ENCODE measurements at places on chromosomes 5 and 9.

- no peaks in the 10 kb centered on the region for H3K27me3 ChIP-seq
- H3K4me3 ChIP-seq, result no peak overlapping the region
- no peaks in the 10 kb centered on the region for H3K36me3 ChIP-seq
- no peak overlapping the region for H3K27ac ChIP-seq
- DNase-seq, result no peak
Measured at GRCh38 chr5:2186472-2187015, 303.8 kb upstream of the IRX4 start.

GRCh38 chr5:103909391-103909790 lies 346.8 kb upstream of the NUDT12 start:
- H3K27me3 ChIP-seq, result no peaks in the 10 kb centered on the region
- no peak overlapping the region for H3K27ac ChIP-seq
- no peaks in the 10 kb centered on the region for H3K4me1 ChIP-seq
- no peaks in the 10 kb centered on the region for H3K36me3 ChIP-seq
- DNase-seq, result no peak

DNA sequence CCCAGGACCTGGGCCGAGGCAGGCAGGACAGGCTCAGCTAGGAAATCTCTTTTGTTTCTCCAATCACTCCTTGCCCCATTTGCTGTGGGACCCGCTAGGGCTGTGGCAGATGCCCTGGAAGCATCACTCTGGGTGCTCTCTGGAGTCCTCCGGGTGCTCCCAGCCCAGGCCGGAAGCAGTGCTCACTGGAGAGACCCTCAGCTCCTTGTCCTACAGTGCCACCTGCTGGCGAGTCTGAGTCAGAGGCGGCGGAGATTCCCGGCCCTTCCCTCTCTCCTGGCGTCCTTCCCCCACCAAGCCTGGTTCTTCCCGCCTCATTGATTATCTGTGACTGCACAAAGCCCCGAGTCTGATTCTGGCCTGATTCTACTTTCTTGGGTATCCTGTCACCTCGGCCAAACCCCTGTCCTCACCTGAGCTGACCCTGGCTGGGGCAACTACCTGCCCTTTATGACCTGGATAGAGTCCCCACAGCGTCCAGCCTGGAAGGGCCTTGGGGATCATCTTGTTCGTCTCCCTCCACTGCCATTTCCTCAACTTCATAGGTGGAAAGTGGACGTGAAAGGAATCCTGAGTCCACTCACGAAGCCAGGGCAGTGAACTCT lies 7.3 kb upstream of the BARHL1 start:
- no peaks in the 10 kb centered on the region for H3K36me3 ChIP-seq
- no peak overlapping the region for H3K4me3 ChIP-seq

GRCh38 chr9:112473986-112474385 lies 12.6 kb upstream of the KIAA1958 start:
- H3K4me1 ChIP-seq, result no peaks in the 10 kb centered on the region
- peaks cover 15% of the 10 kb centered on the region for H3K36me3 ChIP-seq
- no peak for DNase-seq
- no peak overlapping the region for H3K27ac ChIP-seq
- H3K4me3 ChIP-seq, result no peak overlapping the region

- DNase-seq, result no peak
- H3K27ac ChIP-seq, result no peak overlapping the region
- peaks cover 5% of the 10 kb centered on the region for H3K4me1 ChIP-seq
- no peak overlapping the region for H3K4me3 ChIP-seq
Measured at GRCh38 chr5:179147991-179148702, 88.0 kb downstream of the ZNF354C start.

DNA sequence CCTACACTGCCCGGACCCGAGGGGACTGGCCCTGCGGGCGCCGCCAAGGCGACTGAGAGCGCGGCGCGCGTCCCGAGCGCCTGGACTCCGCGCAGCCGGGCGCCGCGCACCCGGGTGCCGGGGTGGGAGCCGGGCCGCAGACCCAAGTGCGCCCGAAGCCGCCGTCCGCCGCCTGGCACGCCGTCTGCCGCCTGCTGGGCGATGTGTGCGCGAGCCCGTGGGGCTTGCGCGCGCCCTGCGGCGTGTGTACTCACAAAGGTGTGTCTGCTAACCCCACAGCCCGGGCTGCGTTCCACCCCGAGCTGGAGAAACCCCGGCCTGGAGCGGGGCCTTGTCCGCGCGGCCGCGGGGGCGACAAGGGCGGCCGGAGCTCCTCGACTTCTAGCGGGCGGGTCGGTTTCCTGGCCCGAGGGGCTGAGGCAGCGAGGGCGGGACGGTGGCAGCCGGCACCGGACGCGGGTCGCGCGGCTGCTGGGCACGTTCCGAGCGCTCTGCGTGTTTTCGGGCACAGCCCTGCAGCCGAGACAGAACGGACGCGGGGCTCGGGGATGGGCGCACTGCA lies 1.1 kb upstream of the ZSWIM6 start:
- peaks cover 41% of the 10 kb centered on the region for H3K27me3 ChIP-seq
- H3K27ac ChIP-seq, result peak overlapping the region; percentile 9
- peaks cover 43% of the 10 kb centered on the region for H3K4me1 ChIP-seq
- peak overlapping the region; percentile 95 for H3K4me3 ChIP-seq

GRCh38 chr9:18978188-18978587 lies 54.8 kb downstream of the SAXO1 start:
- DNase-seq, result no peak
- peaks cover 11% of the 10 kb centered on the region for H3K27me3 ChIP-seq
- no peak overlapping the region for H3K27ac ChIP-seq
- no peaks in the 10 kb centered on the region for H3K36me3 ChIP-seq
- H3K4me3 ChIP-seq, result no peak overlapping the region

All from T-helper 2 cell treated with Interferon-gamma antibody and Interleukin-4, amounts not matched to agents 5 μg/mL and 100 μg/mL, for 36 hours (primary cell).